CD4-positive, alpha-beta T cell treated with Interleukin-1 beta for 1 hour (primary cell): ENCODE measurements at places on chromosomes 7 and 10.
A peak's percentile ranks its signal among the peaks of the same experiment; 100 is the strongest.

DNA sequence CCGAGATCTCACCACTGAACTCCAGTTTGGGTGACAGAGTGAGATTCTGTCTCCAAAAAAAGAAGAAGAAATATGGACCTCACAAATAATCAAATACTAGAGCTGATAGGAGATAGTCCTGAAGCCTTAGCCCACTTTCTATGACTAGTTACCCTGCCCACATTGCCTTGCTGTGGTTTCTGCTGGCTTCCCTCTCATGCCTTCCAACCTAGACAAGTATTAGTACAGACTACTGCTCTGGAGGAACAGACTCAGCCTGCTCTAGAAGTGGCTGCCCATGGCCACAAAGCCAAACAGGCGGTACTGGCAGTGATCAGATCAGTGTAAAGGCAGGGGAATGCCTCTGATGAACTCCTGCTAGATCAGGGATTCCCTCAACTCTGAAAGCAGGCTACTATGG is 89.7 kb upstream of the PRKAR2B start:
- no peak for DNase-seq

DNA sequence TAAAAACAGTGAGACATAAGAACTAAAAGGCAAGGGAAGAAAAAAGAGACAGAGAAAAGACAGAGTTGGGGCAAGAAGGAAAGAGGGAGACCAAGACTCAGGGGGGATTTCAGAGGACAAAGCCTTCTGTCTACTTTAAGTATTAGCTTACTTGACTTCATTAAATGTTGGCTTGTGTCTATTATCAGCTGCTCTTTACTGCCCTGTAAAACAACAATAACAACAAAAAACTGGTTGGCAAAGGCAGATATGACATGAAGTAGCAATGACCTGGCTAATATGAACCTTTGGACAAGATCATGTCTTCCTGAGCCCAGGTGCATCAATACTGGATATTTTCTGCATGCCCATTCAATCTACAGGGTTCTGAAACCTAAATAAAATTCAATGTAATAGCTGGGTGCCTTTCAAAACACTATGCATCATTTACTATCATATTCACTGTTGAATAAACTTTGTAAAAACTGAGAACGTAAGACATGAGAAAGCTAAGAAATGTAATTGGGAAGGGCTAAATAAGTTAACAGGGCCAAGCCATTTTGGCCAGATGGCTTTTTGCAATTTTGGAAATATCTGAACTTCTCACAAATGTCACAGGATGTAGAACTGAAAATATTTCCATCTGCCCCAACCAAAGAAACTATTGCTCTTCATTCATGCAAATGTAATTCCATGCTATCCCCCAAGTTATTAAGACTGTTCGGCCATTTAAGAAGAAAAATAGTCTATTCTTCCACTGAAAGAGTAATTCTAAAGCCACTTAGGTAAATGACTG is 49.4 kb downstream of the LRRN3 start:
- no peak for DNase-seq

GRCh38 chr7:149245244-149245643 is 5.8 kb downstream of the ZNF212 start:
- DNase-seq: no peak

DNA sequence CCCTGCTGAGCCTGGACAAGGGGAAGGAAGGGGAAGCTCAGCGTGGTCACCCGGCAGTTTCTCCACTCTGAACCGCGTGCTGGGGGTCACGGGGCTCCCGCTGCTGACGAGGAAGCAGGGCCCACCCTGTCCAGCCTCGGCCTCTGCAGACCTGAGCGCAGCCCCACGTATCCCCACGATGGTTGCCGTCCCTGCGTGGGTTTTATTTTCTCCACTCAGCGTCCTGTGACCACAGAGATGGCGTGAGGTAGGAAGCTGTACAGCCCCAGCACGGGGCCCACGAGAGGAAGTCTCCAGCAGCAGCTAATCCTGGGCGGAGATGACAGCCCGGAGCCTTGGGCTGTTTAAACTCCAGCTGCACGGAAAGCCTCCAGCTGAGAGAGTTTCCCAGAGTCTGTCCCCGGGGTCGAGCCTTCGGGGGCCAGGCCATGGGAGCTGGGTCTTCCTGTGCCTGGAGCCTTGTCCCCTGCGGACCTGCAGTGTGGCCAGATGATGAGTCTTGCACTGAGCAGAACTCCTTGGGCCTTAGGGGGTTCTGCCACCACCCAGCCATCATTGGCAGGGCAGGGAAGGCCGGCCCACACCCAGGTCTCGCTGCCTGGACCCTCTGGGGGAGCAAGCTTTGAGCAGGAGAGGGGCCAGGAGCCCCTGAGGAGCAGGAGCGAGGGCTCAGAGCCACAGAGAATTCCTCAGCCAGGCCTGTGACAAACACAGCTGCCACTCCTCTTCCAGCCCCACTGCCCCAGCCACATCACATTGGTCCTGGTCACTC is 72.8 kb upstream of the FAM20C start:
- DNase-seq: no peak

GRCh38 chr10:42987121-42987541 is 89.7 kb upstream of the RET start:
- DNase-seq: no peak

GRCh38 chr10:46555713-46556514 is 544 bp downstream of the GPRIN2 start:
- DNase-seq: no peak

DNA sequence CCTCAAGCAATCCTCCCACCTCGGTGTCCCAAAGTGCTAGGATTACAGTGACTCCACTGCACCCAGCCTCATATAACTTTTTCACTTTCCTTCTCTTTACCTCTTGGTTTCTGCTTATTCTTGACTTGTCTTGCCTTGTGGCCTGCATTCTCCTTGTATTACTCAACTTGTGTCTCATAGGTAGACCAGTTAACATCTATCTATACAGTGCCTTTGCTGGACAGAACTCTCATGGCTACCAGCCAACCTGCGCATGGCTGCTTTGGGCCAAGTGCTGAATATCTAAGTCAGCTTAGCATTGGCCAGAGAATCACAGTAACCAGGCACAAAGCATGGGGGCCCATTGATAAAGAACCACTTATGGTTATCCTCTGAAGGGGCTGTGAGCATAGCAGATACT is 42.6 kb upstream of the ZNRF2 start:
- no peak for DNase-seq

- peak; percentile 17 for DNase-seq
These were observed 119.4 kb downstream of the COL28A1 start for GRCh38 chr7:7416031-7416858.

GRCh38 chr7:23712368-23713284 is 2.6 kb downstream of the STK31 start:
- DNase-seq: peak; percentile 50

DNA sequence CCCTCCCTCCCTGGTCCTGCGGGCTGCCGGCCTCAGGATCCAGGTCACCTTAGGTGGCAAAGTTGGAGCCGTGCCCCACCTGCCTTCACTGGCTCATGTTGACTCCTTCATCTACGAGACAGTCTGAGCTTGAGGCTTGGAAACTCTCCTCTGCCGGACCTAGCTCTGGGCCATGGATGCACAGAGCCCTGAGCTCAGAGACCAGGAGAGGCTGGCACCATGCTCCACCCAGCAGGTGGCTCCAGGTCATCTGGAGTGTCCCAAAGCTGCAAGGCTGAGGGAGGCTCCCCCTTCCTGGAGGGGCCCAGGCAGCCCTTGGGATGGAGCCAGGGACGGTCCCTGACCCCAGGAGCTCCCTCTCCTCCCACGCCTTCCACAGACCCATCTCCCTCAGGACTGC is 81.3 kb downstream of the PDGFA start:
- DNase-seq: no peak

- DNase-seq: no peak
These were observed 55.3 kb downstream of the PTPRE start for GRCh38 chr10:127962205-127962604.

GRCh38 chr7:131735101-131735500 is 178.7 kb upstream of the PODXL start:
- no peak for DNase-seq

- DNase-seq: no peak
These were observed 378.4 kb upstream of the NRP1 start for GRCh38 chr10:33712825-33713224.

DNA sequence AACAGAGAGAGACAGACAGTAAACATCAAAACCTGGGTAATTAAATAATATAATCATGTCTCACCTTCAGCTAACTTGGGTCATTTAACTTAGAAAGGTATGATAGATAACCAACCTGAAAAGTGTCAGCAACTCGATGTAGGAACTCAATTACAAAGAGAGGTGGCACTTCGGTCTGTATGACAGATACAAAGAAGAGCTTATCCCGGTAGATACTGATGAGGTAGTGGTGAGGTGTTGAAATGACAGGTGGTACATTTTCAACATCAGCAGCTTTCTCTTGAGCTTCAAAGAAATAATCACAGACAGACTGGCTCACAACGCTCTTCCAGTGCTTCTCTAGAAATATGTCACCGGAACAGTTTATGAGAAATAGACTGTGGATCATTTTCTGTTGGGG is 12.6 kb downstream of the AP3M1 start:
- no peak for DNase-seq

DNA sequence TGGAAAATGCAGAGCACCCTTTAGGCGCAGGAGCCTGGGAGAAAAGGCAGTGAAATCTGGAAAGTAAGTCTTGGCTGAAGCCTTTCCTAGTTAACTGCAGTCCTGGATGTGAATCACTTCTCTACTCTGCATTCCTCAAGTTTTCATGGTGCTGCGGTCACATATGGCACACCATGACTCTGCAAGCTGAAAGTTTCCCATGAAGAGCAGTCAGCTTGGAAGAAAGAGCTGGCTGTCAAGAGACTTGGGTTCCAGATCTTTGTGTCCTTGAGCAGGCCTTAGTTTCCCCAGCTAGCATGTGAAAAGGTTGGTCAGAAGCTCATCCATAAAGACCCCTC is 548.3 kb downstream of the SORCS3 start:
- no peak for DNase-seq

GRCh38 chr7:45583296-45583695 is 9.1 kb downstream of the ADCY1 start:
- no peak for DNase-seq

- no peak for DNase-seq
These were observed 708.7 kb downstream of the SUGCT start for GRCh38 chr7:40843338-40843985.

GRCh38 chr10:79266084-79266483 is 81.2 kb upstream of the PPIF start:
- no peak for DNase-seq

DNA sequence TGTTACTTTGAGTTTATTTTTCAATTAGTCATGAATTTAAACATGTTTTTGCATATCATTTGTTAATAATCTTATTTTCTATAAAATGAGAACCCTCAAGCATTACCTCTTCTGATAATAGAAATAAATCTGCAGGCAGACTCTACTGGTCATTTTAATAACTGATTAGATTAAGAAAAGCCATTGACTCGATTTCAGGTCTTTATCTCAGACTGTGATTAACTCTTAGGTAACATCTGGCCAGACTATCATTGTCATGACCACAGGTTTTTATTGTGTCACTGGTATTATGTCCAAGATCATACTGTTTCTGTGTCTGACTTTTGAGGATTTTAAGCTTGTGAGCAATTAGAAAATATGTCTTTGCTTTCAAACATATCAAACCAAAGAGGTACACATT is 83.6 kb upstream of the SLC13A1 start:
- DNase-seq: no peak

DNA sequence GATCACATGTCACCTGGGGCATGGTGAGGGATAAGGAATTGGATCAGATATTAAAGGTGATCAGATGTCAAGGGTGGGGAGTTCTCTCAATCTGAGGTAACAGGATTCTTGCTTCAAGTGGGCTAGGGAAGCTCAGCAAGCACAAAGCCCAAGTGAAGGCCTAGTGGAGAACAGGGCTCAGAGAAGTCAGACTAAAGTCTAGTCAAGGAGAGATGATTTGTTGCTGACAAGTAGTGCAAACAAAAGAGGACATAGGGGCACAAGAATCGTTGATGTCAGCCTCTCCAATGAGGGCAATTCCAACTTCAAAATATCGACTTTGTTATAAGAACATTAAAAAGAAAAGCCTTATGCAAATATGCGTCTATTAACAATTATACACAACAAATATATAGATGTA is 852.8 kb upstream of the CELF2 start:
- no peak for DNase-seq

DNA sequence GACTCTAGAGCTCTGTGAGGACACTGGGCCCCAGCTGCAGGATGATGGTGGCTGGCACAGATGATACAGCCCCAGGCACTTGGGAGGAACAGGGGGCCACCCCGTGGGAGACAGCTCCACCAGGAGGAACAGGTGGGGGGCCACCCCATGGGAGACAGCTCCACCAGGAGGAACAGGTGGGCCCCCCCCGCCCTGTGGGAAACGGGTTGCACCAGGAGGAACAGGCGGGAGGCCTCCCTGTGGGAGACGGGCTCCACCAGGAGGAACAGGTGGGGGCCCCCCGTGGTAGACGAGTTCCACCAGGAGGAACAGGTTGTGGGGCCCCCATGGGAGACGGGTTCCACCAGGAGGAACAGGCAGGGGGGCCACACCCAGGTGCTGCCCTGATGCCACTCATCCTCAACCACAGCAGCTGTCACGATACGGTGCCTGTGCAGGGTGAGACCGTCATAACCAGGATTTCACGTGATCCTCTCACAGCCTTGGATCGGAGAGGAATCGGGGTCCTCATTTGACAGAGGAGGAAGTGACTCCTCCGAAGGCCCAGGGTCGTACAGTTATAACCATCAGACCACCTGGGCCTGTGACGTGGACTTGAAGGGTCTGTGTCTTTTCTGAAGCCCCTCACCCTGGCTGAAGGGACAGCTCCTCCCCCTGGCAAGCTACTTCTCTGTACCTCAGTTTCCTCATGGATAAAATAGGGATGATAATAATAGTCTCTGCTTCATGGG is 49.2 kb upstream of the NANOS1 start:
- DNase-seq: no peak

DNA sequence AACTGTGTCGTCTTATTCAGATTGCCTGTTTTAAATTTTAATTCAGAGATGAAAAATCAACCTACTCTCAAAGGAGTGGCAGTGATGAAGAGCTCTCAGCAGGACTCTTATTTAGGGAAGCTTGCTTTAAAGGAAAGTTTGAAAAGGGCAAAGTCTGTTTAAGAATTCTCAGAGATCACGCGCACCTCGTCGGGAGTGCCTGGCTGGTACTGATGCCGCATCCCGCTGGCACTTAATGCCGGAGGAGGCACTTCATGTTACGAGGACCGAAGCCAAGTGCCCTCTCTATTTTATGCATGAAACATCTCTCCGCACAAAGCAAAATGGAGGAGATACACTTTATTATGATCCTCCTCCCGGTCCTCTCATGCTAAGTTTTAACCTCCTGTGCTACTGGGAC is 71.1 kb upstream of the INSYN2A start:
- DNase-seq: no peak

GRCh38 chr7:52261057-52261456 is 774.4 kb upstream of the POM121L12 start:
- DNase-seq: no peak

DNA sequence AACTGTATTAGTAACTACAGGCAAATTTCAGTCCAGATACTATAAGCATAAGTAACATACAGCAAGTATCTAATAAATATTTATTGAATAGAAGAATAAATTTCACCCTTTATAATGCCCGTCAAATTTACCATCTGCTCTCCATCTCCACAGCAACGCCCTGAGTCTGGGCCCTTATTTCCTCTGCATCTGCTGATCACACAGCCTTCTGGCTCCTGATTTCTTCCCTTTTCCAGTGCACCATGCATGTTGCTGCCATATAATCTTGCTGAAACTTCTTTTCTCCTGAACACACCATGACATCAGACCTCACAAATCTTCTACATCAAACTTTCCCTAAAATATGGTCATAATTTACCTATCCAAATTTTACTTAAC is 15.4 kb downstream of the HYCC1 start:
- DNase-seq: no peak

- DNase-seq: peak; percentile 29
These were observed 58.9 kb downstream of the SH2D4B start for GRCh38 chr10:80596391-80597257.

- DNase-seq: peak; percentile 48
These were observed 8.8 kb upstream of the INTS1 start for GRCh38 chr7:1512781-1513656.
